ENCODE measurements at places on chromosomes 2 and 18.

- no peak for DNase-seq
Measured at GRCh38 chr18:52602820-52603219, 262.8 kb downstream of the DCC start.

DNA sequence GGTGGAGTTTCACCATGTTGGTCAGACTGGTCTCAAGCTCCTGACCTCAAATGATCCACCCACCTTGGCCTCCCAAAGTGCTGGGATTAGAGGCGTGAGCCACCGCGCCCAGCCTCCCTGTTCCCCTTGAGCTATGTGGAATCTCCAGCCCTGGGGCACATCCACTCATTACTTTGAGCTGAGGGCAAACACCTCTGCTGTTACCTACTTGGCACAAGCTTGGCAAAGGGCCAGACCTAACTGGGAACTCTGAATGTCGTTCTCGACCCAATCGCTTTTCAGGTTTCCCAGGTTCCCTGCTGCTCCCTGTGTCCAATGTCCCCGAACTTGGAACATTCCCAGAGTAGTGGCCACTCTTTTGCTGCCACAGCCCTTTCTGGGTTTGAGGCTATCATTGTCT is 40.6 kb downstream of the CHST10 start:
- DNase-seq: no peak

DNA sequence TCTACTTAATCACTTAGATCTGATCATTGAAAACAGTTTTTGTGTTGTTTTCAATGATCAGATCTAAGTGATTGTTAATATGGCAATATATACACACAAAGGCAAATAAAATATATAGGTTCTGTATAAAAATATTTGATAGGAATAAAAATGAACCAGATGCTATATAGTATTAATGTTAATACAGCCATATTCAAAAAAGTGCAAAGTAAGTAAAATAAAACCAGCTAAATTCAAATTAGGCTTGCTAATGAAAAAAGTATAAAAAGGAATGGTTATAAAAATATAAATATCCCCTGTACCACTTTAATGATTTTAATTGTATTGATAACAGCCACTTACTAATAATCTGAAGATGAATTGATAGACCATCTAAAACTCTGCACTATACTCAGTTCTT is 38.4 kb downstream of the VPS54 start:
- DNase-seq: no peak

DNA sequence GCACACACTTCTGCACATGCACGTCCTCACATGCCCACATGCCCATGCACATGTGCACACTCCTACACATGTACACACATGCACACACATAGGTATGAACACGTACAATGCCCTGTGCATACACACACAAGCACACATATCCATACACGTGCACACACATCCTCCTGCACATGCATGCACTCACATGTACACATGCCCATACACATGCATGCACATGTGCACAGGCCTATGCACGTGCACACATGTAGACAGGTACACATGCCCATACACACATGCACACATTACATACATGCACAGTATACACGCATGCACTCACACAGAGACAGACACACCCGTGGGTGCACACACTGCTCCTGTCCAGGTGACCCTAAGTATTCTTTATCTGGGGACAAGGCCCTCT is 34.3 kb downstream of the GPC1 start:
- no peak for DNase-seq

DNA sequence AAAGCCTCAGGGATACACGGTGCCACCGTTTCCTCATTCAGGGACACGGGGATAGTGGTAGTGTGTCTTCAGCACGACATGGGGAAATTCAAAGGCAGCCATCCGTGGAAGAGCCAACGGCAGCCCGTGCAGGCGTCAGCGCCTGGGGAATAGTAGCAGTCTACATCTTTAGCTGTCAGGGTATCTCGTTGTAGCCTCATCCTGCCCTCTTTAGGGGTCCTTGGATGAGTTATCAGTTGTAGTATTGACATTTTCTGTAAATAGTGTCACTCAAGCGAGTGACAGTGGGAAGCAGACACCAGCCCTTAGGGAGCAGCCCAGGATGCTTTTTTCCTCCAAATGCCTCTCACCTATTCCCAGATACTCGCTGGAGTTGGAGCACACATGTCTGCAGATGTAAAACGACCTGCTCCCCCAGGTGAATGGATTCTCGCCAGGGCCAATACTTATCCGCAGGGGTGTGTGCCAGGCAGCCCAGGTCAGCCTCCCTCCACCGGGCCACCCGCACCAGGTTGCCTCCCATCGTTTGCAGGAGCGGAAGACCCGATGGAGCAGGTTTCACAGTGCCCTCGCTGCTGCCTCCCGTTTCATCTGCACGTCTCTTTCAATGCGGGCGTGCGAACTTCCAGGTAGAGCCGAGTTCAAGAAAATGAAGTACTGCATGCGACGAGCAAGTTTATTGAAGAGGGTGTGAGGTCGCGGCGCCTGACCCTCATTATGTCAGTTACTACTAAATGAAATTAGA is 41.0 kb downstream of the AGAP1 start:
- DNase-seq: no peak

DNA sequence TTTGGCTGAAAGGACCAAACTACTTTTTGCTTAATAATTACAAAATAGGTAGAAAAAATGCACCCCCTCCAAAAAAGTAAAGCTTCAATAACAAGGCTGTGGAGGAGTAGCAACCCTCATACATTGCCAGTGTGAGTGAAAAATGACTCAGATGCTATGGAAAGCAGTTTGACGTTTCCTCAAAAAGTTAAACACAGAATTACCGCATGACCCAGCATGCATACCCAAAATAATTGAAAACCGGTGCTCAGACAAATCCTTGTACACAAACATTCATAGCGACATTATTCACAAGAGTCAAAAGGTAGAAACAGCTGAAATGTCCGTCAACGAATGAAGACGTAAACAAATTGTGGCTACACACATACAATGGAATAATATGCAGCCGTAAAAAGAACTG is 38.8 kb upstream of the DAPL1 start:
- DNase-seq: no peak

- DNase-seq: peak; percentile 15
Measured at GRCh38 chr2:1887915-1888314, 143.6 kb upstream of the PXDN start.
